ENCODE measurements at places on chromosomes 1 and 21.
A peak's percentile ranks its signal among the peaks of the same experiment; 100 is the strongest.

DNA sequence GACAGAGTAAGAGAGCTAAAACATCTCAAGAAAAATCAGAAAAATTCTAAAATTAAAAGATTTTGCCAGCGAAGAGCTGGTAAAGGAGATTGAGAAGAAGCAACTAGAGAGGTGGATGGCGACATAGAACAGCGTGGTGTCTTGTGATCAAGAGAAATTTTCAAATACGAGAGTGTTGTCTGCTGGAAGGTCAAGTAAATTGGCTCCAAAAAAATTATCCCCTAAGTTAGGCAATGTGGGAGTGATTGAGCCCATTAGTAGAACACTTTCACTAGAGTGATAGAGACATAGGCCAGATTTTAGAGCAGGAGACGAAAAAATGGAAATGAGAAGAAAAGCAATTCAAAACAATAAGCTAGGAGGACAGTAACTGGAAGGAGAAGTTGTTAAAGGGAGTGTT is 94.3 kb upstream of the MPC2 start:
- DNase-seq, result no peak

- no peak for DNase-seq
Observed at GRCh38 chr1:65175171-65176055, 27.4 kb downstream of the AK4 start.

GRCh38 chr1:67350783-67351182 is 43.1 kb downstream of the IL12RB2 start:
- DNase-seq, result no peak

DNA sequence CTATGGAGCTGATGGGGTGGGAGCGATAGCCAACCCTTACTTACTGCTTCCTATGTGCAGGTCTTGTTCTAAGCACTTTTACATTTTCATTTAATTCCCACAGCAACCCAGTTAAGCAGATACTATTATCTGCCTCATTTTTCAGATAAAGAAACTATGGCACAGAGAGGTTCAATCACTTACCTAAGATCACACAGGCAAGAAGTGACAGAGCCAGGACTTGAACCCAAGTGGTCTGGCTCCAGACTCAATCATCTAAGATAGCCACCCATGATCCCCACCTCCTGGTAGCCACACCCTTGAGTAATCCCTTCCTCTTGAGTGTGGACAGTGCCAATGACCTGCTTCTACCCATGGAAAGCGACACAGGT is 23.2 kb upstream of the IFNAR1 start:
- DNase-seq, result no peak

DNA sequence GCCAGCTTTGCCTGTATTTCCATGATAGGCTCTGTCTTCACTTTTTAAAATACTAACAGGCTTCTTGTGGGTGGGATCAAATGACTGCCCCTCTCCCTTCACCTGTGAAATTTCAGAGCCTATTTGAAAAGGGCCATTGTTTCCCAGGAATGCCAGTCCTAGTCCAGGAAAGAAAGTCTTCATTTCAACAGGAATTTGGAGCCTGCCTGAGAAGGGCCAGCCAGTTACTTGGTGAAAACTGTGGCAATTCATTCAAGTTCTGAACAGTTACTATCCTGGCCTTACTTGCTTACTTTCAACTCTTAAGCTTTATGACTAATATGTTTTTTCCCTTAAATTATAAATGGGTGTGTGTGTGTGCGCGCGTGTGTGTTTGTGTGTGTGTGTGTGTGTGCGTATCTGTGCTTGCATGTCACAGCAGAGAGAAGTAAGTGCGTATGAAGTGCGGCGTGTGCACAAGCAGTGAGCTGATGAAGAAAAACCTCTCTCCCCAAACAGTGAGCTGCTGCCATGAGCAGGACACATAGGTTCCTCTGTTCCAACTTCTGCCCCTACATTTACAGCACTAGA is 67.5 kb upstream of the RNPC3 start:
- no peak for DNase-seq

DNA sequence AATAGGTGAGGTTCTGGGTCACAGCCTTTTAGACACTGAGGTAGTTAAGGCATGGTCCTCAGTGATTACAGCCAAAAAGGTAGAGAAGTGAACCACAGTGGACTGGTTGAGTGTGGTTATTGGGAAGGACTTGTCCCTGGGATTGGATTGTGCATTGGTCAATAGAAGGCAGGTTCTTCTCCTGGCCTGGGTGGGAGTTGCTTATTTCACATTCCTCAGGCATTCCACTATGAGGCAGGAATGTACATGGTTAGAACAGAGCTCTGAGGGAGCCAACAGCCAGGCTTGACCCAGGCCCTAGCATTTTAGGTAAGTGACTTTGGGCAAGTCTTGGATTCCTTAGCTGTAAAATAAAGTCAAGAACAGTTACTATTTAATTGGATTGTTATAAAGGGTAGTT is 97.9 kb upstream of the MARK1 start:
- no peak for DNase-seq

DNA sequence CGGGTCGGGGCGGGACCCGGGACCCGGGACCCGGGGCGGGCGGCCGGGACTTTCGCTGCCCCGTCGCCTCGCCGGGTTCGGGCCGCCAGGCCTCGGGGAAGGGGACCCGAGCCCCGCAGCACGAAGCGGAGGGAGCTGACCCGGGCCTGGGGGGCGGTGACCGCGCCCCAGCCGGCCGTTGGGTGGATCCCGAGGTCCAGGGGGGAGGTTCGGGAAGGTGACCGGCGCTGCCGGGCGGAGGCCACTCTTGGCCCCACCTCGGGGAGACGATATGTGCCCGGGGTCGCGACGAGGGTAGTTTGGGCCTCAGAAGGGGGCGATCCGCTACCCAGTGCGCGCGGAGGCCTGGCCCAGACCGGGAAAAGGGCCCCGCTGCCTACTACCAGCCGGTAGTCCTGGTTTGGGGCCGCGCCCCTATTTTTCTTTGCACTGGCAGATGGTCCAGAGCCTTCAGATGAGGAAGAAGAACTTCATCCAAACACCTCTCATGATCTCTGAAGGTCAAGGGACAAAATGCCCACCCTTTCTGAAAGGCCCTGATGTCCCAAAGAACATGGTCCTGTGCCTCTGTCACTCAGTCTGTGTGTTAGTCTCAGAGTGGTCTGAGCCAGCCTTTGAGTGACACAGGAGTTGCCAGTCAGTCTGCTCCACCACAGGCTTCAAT is 766 bp downstream of the AGO4 start:
- peak; percentile 61 for DNase-seq

GRCh38 chr1:94846308-94846707 is 26.2 kb downstream of the SLC44A3 start:
- no peak for DNase-seq

GRCh38 chr1:171254859-171255258 is 6.6 kb downstream of the FMO1 start:
- no peak for DNase-seq

DNA sequence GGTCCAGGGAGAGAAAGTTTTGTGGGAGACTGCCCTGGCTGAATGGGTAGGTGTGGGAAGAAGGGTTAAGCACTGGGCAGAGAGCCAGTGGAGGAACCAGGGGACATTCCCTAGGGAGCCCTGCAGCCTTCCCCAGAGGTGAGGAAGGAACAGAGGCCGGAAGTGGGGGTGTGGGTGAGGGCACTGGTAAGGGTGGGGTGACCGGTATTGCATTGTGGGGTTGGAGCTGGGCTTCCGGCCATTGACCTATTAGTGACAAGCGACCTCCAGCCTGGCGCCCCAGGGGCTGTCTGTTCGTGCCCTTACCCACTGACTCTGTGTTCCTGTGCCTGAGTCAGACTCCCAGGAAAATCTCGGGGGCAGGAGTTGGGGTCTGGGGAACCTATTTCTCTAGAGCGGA is 3.5 kb upstream of the TSPAN1 start:
- DNase-seq, result no peak

DNA sequence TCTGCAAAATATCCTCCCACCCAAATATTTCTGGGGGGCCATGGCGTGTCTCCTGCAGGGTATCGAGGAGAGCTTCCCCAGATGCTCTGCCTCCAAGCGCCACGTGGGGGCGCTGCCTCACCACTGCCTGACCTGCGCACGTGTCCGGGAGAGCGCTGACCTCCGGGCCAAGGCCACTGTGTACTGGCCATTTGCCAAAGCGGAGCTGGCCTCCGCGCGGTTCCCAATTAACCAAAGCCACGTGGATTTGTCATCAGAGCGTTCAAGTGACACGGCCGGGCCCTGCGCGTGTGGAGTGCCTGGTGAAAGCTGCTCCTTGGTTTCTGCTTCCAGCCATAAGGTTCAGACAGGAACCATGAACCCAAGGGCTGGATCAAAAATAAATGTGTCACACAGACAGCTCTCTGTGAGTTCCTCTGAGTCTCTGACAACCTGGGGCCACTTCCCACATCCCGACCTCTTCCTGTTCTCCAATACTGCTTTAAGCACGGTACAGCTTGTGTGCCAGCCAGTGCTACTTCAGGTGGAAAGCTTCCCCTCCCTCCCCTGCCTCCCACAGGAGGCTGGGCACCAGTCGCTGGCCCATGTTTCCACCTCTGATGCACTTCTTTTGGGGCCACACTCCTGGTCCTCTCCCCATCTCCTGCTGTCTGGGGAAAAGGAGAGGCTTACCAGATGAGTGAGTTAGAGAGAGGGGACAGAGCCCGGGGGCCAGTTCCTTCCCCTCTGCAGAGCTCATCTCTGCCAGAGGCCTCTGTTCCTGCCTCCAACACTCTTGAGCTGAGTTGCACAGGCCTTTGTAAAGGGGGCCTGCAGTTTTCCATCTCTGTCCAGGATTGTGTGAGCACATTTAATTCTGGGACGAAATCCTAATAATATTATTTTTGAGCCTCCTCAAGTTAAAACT is 26.1 kb downstream of the ZP4 start:
- DNase-seq, result peak; percentile 60

- no peak for DNase-seq
Observed at GRCh38 chr1:232344791-232345399, 285.0 kb downstream of the SIPA1L2 start.

DNA sequence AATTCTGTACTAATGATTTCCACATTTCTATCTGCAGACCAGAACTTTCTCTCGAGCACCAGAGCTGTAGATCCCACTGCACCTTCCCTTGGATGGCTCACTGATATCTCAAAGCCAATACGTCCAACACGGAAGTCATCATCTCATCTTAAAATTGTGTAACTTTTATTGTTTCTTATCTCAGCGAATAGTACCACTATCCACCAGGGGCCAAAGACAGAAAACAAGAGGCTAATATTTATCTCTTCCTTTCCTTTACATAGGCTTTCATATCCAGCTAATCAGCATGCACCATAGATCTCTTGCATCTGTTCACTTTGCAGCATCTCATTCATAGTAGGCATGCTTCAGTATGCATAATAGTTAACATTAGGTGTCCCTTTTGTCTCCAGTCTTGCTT is 303.6 kb downstream of the PTPRC start:
- no peak for DNase-seq

DNA sequence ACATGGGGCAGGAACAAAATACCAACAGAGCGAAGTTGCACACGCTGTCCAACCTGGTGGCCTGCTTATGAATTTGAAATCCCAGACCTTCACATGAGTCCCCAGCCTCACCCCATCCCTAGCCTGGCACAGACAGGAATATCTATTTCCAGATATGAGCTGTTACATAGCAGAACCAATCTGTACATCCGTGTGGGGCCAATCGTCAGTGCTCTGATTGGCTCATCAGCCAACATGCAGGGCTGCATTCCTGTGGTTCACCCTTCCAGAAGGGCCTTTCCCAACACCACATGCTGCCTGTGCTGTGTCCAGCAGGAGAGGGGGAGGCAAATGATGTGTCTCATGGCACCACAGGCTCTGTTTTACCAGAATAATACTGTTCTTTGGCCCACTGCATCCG is 31.3 kb downstream of the CCN1 start:
- DNase-seq, result no peak

DNA sequence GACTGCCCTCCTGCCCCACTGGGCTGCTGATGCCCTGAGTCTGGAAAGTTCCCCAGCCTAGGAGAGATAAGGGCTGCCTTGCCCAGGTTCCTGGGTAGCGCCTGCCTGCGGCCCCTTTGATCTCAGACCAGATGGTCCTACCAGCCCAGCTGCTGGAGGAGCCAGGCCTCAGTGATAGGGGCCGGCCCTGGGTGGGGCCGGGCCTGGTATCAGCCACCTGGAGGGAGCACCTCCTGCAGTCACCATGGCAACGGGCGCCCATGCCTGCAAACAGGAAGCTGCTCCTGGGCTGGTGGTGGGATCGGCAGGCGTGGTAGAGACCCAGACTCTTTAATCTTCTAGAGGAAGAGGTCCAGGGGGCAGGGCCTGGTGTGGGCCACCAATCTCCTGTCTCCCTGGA is 119.7 kb upstream of the WNT4 start:
- no peak for DNase-seq

- DNase-seq, result peak; percentile 19
Observed at GRCh38 chr1:20153000-20153418, 13.9 kb downstream of the PLA2G2F start.

GRCh38 chr1:228849011-228849541 is 113.8 kb downstream of the RHOU start:
- no peak for DNase-seq

GRCh38 chr1:209673631-209674417 is 1.4 kb upstream of the G0S2 start:
- no peak for DNase-seq

DNA sequence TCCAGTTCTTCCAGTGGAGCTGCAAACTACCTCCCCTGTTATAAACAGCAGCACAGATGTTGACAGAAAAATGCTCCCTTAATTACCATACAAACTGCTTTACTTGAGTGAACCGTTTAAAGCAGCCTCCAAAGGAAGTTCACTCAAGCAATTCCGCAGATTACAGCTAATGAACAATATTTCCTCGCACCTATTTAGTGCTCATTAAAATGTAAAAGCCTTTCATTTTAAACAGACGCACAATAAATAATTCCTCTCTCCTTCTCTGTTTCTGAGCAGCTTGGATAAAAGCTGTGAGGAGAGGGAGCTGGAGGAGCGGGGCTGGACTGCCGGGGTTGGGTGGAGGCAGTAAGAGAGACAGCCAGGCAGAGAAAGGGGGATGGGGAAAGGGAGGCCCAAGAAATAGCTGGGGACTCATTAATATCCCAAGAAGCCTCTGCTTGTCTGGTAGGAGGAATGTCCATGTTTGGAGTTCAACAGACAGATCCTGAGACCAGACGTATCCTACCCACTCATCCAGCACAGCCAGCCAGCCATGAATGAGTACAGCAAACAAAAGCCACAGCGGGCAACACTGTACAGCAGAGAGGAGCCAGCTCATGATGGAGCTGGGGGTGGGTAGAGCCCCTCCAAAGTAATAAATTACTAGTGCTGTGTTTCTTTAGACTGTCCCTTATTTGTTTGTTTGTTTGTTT is 227.7 kb downstream of the GPATCH2 start:
- DNase-seq, result no peak

DNA sequence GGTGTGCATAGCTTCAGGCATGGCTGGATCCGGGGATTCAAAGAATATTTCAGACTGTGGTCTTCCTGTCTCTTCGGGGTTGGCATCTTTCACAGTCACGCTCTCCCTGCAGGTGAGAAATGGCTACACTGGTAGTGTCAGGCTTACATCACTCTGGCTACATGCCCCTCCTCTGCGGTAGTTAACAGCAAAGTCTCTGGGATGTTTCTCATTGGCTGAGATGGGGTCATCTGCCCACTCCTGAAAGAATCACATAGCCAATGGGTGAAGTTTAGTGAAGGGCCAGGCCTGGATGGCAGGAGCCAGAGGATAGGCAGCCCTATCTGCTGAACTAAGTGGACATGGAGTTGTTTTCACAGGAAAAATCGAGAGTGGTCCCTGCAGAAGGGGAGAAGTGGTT is 356.5 kb downstream of the MATN1 start:
- no peak for DNase-seq
